NCI-H2171 (cell line): ENCODE measurements at places on chromosomes 4 and X.

GRCh38 chrX:7730071-7730470, 112.9 kb upstream of the VCX start:
- no peak for DNase-seq

DNA sequence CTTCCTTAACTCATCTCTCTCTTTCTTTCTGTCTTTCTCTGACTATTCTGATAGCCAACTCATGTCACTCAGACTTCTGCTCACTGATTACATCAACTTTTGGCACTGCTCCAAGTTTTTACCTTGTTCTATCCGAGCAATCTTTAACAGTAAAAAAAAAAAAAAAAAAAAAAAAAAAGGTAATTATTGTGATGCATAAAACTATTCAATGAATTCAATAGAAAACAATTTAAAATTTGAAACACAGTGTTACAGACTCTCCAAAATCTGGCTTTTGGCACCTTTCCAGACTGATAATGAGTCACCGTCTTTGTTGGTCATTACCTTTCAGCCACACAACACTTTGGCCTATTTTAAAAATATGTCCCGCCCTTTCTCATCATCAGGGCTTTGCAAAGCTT, 229.5 kb downstream of the GALNTL6 start:
- no peak for DNase-seq

GRCh38 chr4:155271557-155271956, 63.1 kb downstream of the NPY2R start:
- no peak for DNase-seq

DNA sequence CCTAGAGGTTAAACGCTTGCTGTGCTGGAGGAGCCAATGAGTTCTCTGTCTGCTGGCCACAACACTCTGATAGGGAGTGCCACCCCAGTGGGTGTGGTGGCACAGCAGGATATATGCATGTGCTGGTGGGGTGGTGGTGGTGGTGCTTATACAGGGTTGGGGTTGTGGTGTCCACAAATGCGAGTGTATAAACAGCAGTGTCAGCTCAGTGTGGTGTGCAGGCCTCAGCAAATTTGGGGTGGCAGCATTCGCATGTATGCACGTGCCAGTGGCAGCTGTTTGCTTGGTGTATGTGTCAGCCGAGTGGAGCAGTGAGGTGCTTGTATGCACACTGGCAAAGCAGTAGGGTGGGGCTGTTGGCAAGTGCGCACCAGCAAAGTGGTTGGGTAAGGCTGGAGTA, 157.4 kb downstream of the FAM47A start:
- DNase-seq: no peak

GRCh38 chr4:16382571-16382970, 156.3 kb upstream of the TAPT1 start:
- DNase-seq: no peak

GRCh38 chrX:18973527-18974192, 10.3 kb downstream of the PHKA2 start:
- no peak for DNase-seq

DNA sequence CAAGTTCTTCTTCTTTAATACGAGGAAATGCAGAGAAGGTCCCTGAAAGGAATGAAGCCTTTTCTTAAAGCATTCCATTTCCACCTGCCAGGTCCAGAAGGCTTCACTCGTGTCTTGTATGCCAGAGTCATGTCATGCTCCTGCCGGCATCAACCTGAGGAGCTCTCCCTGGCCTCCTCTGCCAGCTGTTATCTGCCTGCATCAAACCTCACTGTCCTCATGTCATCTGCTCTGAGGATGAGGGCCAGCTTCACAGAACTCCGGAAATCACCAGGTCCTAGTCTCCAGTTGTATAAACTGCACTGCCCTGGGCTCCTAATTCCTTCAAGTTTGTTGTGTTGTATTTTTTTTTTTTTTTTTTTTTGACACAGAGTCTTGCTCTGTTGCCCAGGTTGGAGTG, 20.0 kb upstream of the S100G start:
- no peak for DNase-seq

GRCh38 chr4:26871611-26872010, 11.0 kb downstream of the STIM2 start:
- no peak for DNase-seq

GRCh38 chrX:149570668-149571067, 16.6 kb downstream of the MAGEA9B start:
- DNase-seq: no peak

- no peak for DNase-seq
Measured at GRCh38 chr4:6279582-6280289, 10.1 kb downstream of the WFS1 start.

DNA sequence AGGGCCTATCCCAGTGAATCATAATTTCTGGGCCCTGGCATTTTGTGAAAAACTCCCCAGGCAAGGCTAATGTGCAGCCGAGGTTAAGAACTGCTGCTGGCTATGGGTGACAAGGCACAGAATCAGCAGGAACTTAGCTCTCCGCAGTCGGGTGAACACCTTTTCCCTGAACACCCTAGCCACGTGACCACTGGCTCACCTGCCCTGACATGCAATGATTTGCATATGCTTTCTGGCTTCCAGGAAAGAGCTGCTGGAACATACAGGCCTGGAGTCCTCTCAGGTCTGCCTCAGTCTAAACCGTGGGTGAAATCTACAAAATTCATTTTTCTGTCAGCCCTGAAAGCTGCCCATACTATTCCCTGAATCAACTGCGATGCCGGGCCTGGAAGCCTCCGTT, 56.6 kb downstream of the ZNF827 start:
- peak; percentile 58 for DNase-seq

DNA sequence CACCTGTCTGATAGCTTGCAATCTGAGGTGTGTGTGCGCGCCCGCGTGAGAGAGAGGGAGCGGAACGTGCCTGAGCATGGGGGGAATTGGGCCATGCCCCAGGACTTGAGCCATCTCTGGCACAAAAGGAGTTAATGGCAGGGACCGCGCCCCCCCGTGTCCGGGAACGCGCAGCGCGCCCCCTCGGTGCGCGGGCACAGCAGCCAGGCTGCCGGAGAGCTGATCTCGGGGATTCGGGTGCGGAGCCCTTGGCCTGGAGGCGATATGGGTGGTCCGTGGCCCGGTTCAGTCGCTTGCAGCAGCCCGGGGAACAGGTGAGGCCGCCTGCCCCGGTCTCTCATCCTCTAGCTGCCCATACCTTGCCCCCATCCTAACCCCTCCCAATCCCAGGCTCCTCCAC, at the start of gene NLGN3:
Gene NLGN3, plus strand, starts transcription at position 191 of the 400 bp plus-strand sequence. CDS start 2,909 bp downstream, outside the sequence.
- no peak for DNase-seq

GRCh38 chr4:38982361-38983095, 49.7 kb downstream of the TMEM156 start:
- DNase-seq: no peak

- no peak for DNase-seq
Measured at GRCh38 chr4:88211473-88212252, 53.2 kb upstream of the ABCG2 start.

DNA sequence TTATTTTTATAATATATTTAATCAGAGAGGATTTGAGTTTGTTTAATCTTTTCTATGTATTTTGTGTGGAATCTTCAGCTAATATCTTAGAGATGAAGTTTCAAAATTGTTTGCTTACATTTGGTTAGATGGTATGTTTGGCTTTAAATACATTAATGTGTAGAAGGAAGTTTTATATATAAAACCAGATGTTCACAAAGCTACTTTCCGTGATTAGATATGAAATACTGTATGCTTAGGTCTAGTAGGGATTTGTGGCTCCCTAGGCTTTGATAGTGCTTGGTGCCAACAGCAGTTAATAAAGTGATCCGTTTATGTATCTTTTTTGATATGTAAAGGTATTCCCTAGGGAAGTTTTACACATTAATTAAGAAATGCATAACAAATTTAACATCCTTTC, 223.0 kb downstream of the ARHGAP10 start:
- DNase-seq: no peak

- DNase-seq: no peak
Measured at GRCh38 chr4:16833722-16834121, 64.7 kb downstream of the LDB2 start.

DNA sequence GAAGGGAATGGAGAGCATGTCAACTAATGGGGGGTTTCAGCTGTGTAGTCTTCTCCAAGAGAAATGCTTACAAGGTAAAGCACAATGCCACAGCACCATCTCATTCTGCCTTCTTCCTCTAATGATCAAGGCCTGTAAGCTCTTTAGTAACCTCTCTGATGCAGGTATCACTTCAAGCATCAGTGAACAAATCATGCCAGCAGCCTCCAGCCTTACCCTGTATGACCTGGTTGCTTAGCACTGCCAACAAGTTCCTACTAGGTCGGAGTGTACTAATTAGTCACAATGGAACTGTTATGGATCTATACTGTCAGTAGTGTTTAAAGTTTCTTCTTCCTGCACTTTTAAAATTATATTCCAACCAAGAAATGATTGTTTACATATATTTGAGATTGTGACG, 197.7 kb downstream of the GRID2 start:
- DNase-seq: peak; percentile 6

DNA sequence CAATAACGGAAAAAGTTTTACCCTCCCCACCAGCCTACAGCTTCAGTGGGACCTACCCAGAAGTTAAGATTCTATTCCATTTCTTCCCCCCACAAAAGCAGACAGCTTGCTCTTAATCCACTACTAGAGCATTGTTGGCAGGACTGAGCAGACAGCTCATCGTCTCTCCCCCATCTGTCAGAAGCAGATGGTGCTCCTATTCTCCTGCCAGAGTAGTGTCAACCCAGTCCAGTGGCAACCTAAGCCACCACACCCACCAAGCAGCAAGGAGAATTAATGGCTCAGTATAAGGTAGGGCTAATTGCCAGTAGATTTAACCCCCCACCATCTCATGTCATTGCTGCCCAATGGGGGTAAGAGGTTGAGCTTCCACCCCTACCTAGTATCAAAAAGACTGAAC, 62.0 kb downstream of the AWAT2 start:
- peak; percentile 64 for DNase-seq

GRCh38 chrX:25650216-25650820, 487.8 kb upstream of the MAGEB18 start:
- DNase-seq: no peak

- DNase-seq: peak; percentile 49
Measured at GRCh38 chr4:109207061-109207460, 95.4 kb downstream of the COL25A1 start.

DNA sequence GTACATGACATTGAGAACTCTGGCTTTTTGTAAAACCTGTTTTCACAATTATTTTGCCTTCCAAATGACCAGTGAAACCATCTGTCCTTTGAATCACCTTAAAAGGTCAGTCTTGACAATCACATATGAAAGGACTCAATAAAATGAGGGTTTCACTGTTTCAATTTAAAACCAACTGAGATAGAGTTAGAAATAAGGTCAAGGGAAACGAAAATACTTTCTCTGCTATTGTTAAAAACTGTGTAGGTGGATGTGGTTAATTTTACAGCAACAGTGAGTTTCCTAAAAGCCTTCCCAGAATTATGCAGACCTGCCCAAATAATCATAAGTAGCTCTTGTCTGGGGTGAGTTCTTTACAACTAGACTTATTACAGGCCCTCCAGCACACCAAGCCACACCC, 839.9 kb downstream of the RAB28 start:
- no peak for DNase-seq

GRCh38 chr4:85508654-85509053, 33.7 kb downstream of the ARHGAP24 start:
- DNase-seq: no peak

GRCh38 chr4:173834151-173834550, 304.1 kb upstream of the HAND2 start:
- DNase-seq: no peak
